Large intestine (tissue), 12 donors: ENCODE measurements at places on chromosomes 2 and 18.

GRCh38 chr2:189613650-189614420 lies 33.2 kb upstream of the SLC40A1 start:
- DNase-seq = no peak

GRCh38 chr2:29066271-29066860 lies 8.0 kb downstream of the PCARE start:
- DNase-seq = no peak

- no peak for DNase-seq
Measured at GRCh38 chr2:119178776-119179175, 20.2 kb upstream of the C1QL2 start.

- DNase-seq = no peak
Measured at GRCh38 chr2:174450021-174450816, 36.6 kb downstream of the GPR155 start.
